ENCODE measurements at places on chromosomes 7 and 10.

- DNase-seq = no peak
Measured at GRCh38 chr7:95675016-95675415, 78.7 kb upstream of the PDK4 start.

DNA sequence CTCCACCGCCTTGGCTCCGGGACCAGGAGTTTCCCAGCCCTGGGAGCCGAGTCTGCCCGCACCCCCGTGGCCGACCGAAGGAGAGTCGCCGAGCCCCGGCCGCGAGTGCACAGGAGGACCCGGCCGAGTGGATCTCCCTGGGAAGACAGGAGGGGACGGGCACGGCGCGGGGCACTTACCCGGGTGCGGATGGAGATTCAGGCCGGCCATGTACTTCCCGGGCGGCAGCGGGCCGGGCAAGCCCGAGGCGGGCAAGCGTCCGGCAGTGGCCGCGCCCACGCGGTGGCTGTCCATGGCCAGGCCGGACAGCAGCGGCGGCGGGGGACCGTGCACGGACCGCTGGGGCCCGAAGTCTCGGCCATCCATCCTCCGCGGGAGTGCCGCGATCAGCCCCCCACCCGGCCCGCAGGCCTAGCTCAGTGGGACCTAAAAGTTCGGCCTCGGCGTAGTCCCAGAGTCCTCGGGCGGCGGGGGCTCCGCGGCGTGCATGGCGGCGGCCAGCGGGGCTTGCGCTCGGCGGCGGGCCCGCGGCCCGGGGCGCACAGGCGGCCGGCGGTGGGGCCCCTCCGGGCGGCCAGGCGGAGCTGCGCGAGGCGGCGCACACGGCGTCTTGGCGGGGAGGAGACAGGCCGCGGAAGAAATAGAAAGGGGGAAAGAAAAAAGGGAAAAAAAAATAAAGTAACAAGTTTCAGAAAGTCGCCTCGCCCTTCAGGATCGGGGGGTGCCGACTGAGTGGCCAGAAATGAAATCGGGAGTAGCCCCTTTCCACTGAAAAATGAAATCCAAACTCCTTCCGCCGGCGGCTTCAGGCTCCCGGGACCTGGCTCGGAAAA lies 2.5 kb downstream of the TNRC18 start:
- no peak for DNase-seq

- DNase-seq = no peak
Measured at GRCh38 chr10:44994752-44995530, 5.8 kb upstream of the ZNF22 start.

GRCh38 chr7:117435475-117436043 lies 8.3 kb upstream of the ASZ1 start:
- no peak for DNase-seq

DNA sequence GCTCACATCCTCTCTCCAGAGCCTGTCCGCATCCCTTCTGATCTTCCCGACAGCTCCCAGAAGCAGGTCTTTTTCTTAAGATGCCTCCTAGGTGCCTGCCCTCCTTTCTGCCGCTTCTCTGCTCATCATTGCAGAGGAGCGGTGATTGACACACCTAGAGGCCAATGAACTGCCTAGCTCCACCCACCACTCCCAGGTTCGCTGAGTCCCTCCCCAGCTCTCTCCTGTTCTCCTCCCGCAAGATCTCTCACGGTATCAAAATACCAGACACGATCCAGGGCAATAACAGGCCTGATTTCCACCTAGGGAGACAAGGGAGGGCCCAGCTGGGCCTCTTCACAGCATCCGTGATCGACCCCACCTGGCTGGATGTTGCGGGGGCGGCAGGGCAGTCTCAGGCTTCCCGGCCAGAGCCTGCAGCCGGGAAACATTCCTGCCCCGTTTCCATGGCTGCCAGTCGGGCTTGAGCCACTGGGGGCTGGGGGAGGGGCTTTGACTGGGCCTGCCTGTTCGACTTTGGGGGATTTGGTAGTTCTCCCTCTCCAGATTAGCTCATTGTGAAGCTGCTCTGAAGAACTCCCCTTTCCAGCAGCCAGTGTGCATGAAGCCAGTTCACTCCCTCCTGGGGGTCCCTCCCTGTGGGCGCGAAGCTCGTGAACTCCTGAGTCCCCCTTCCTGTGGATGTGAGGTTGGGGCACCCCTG lies 373.5 kb downstream of the RPS24 start:
- peak; percentile 25 for DNase-seq

DNA sequence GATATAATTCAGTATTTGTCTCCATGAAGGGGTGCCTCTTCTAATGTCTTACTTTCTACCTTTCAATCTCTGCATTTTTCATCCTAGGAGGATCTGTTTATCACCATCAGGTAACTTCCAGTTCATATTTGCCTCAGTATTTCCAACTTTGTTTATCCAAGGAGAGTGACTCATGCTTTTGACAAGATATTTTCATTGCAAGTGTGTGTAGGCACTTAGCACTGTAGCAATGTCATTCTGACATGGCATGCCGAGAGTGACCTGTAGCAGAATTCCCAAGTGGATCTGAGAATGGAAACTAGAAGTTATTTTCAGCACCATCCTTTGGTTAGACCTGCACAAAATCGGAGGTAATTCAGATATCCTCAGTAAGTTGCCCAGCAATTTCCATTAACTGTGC lies 129.9 kb downstream of the INHBA start:
- DNase-seq = no peak

- DNase-seq = no peak
Measured at GRCh38 chr7:127792528-127793342, 140.7 kb downstream of the SND1 start.

DNA sequence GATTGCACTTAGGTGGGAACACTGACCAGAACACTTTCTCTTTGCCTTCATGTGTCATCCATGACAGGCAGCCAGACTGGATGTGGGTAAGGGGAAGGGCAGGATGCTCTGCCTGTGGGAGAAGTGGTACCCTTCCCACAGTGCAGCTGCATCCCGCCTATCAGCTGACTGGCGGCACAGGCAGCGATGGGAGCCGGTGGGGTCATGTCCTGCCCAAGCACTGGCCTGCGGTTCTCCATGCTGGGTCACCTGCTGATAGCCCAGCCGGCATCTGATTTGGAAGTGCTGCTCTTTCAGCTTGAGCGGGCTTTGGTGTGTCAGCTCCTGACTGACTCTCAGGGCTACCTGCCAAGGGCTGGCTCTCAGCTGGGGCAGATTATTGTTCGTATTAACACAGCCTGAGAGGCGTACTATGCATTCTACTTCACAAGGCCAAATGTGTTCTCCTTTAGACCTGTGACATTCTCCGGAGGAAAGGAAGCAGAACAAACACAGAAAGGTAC lies 105.2 kb upstream of the PDLIM1 start:
- DNase-seq = no peak

- DNase-seq = no peak
Measured at GRCh38 chr7:23387583-23387982, 82.7 kb downstream of the IGF2BP3 start.

DNA sequence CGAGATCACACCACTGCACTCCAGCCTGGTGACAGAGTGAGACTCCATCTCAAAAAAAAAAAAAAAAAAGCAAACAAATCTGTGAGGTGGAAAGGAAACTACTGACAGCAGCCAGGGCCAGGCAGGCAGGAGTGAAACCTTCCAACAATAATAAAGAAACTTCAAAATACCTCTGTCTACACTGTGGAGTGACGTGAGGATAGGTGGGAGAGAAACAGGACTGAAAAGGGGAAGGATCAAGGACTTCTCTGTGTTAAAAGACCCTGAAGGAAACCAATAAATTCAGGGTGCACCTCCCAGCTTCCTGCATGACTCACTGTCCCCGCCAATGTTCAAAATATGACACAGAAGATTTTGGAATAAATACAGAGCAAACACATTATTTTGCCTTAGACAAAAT lies 82.9 kb downstream of the KIAA1549 start:
- DNase-seq = no peak

- no peak for DNase-seq
Measured at GRCh38 chr7:49119706-49120105, 195.4 kb downstream of the CDC14C start.
